ENCODE measurements at places on chromosomes 5 and 9. TPM values are rescaled to one million over a fixed set of nuclear protein-coding genes. Genes with fewer than 3 reads are reported as not detected.

The ARRDC3 gene
- total RNA-seq, result 38.4 TPM

The OBP2B gene
- total RNA-seq, result not detected

DNA sequence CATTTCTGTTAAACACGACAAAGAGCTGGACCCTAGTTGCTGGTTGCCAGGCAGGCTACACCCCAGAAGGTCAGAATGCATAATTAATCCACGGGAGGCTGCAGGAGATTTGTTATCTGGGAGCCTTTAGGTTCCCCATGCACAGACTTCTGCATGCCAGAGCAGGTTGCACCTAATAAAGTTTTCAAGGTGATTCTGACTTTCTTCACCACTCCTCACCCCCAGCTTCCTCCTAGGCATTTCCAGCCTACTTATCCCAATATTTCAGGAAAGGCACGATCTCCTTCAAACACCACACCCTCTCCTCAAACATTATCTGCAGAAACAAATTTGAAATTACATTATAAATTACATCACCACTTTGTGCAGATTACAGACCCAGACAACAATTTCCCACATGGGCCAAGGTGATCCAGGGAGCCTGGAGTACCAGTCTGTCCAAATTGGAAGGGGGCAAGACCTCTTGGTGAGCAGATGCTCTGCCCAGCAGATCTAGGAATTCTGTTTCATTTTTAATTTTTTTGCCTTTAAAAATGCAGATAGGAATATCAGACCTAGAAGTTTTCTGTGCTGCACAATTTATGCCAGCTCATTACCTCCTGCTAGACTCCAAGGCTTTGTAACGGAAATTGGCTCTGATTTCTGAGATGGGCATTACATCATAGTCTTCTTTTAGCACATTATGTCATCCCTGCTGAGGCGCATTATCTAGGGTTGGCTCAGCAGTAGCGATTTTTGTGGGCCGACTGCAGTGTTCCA lies 363.4 kb upstream of the SLC30A5 start:
- no peak for DNase-seq

DNA sequence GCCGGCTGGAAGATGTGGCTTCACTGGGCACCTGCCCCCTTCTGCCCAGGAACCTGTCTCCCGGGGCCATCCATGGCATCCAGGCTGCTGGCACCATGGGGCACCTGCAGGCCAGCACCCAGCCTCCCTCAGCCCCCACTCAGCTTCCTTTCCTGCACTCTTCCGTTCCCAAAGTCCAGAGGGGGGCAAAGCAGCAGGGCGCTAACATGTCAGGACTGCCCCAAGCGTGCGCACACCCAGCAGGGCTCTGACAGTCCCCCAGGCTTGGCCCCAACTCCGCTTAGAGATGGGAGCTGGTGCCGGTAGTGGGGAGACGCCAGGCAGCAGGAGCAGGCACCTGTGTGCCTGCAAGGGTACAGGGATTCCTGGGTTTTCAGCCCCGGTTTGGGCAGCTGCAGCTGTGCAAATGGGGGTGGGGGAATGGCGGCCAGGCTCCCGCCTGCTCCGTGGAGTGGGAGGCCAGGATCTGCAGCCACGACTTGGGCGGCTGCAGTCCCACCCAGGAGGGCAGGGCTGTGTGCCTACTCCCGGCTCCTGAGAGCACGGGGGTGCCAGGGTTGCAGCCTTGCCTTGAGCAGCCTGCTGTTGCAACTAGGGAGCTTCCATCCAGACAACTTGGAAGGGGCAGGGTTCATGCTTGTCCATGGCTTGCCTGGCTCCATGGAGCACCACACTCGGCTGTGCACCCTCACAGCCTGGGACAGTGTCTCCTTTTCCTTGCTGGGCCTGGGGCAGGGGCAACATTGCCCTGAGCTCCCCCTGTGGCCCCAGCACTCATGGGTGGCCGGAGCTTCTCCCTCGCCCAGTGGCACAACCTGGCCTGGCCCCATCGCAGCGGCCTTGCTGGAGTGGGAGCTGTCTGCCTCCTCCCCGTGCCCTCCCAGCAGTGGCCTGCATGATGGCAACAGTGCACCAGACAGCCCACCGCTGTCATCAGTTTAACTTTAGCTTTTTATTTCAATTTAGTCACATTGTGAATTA lies 561.1 kb downstream of the MTRR start:
- no peak for DNase-seq

The MEIKIN gene
- not detected for total RNA-seq

- no peak for DNase-seq
Observed at GRCh38 chr5:110085826-110086225, 396.1 kb downstream of the MAN2A1 start.

The BTNL8 gene
- total RNA-seq, result 0.32 TPM

The IL13 gene
- total RNA-seq, result not detected

GRCh38 chr5:444226-444625 lies 1.2 kb downstream of the EXOC3 start:
- no peak for DNase-seq

- peak; percentile 6 for DNase-seq
Observed at GRCh38 chr5:155616779-155617392, 603.3 kb downstream of the KIF4B start.

GRCh38 chr9:135815830-135816650 lies 91.3 kb downstream of the CAMSAP1 start:
- DNase-seq, result no peak

GRCh38 chr9:70791936-70792335 lies 329.5 kb downstream of the TRPM3 start:
- DNase-seq, result no peak

The PRRT1B gene
- not detected for total RNA-seq

The SCGB3A2 gene
- not detected for total RNA-seq

The TSSK1B gene
- total RNA-seq, result not detected

DNA sequence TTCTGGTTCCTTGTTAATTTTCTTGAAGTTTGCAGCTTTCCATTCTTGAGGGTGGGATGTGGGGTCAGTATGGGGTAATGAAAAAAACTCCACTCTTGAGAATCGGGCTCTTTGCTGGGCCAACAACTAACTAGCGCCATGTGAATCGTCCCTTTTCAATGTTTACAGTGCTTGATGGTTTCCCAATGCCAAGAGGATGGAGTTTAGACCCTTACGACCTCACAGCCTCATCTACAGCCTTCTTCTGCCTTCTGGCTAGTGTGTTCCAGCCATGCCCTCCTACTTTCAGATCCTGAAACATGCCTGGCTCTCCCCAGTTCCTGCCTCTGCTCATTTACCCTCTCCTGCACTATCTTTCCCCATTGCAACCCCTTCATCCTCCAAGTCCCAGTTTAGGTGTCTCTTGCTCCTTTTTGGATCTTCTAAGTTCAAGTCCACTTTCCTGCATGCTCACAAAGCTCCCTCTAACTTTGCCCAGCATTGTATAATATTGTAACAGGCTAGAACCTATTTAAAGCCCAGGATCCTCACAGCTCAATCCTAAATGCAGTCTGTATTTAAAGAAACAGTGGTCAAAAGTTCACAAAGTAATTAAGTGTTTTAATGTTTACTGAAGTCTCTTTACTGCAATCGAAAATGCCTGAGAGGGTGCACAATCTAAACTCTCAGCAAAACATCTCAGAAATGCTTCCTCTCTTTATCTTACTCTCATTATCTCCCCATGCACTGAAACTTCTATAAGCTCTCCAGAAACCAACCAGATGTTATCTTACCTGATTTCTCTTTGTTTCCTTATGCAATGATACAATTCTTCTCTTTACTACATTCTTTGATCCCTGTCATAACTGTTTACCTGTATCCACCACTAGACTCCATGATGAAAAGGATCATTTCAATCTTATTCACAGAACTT lies 20.6 kb upstream of the CAST start:
- no peak for DNase-seq

DNA sequence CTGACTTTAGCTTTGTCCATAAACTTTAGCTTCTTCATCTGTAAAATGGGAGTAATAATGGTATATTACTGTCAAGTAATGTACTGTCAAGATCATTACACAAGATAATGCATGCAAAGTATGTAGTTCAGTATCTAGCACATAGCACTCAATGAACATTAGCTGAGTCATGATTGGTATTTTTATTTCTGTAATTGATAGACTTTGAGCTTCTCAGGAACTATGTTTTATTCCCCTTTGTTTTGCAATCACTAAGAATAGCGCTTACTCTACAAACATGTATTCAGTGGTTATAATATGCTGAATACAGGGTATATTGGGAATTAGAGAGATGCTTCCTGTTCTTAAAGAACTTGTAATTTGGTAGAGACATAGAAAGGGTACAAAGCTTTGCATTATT lies 142.3 kb upstream of the KLF9 start:
- DNase-seq, result no peak

DNA sequence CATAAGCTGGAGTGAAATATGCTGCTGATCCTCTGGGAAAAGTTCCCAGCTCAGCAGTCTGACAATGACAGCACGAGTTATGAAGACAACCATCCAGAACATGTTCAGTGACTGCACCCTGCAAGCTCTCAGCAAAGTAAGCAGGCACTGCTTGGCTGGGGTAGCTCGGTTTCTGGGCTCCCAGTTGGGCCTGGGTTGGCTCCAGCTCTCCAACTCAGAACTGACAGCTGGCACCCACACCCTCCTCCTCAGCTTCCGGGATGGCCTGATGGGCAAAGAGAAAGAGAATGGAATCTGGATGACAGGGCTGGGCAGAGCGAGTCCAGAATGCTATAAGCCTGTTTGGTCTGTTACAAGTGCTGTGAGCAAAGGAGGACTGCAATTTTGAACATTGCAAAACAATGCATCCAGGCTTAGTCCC lies 185.0 kb downstream of the CSNK1G3 start:
- DNase-seq, result no peak

DNA sequence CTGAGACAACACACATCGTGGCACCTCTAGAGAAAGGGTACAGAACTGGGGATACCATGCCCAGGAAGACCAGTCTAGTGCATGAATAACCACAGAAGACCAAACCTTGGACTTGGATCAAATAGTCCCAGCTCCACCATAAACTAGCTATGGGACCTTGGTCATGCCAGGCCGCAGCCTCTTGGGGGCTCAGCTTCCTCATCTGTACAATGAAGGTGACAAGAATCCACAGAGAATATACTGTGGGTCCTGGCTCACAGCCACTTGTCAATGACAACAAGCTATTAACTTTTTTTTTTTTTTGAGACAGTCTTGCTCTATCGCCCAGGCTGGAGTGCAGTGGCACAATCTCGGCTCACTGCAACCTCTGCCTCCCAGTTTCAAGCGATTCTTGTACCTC lies 3.9 kb downstream of the KYAT1 start:
- no peak for DNase-seq

- peak; percentile 48 for DNase-seq
Observed at GRCh38 chr5:28344836-28345433, 1306.5 kb upstream of the CDH9 start.

The PAPPA gene
- 43.0 TPM for total RNA-seq

DNA sequence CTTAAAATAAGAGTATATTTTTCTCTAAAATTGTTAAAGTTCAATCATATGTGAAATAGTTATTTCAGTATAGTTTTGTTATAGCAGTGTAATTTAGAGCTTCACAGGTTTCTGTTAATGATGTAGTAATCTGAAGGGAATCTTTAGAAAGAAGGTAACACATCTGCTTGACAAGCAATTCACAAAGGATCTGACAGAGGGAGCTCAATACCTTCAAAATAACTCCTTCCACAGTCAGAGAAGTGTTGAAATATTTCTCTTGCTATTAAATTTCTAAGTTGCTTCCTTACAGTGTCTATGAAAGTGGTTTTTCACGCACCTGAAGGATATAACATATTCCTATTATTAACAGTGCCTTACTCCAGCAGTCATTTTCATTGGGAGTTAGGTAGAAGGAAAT lies 44.9 kb downstream of the SLC25A51 start:
- DNase-seq, result no peak

- DNase-seq, result peak; percentile 71
Observed at GRCh38 chr9:8863886-8864544, 1064.4 kb upstream of the DMAC1 start.

DNA sequence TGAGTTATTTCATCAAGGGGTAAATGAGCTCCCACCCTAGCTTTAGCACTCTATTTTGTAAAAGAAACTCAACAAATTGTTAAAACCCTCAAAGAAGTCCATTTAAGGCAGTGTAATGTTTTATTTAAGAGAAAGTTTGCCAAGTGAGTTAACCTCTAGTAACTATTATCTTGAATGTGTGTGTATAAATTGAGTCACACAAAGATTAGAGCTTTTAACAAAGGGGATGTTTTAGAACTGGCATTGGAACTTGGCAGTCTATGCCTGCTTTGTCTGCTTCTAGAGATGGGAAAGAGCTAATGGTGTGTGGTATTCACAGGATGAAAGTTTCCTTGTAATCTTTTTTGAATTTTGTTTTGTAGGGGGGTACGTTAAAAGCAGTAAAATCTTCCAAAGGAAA lies 33.2 kb downstream of the KDM3B start:
- DNase-seq, result no peak

GRCh38 chr9:78127279-78128225 lies 95.9 kb upstream of the GNAQ start:
- DNase-seq, result no peak

DNA sequence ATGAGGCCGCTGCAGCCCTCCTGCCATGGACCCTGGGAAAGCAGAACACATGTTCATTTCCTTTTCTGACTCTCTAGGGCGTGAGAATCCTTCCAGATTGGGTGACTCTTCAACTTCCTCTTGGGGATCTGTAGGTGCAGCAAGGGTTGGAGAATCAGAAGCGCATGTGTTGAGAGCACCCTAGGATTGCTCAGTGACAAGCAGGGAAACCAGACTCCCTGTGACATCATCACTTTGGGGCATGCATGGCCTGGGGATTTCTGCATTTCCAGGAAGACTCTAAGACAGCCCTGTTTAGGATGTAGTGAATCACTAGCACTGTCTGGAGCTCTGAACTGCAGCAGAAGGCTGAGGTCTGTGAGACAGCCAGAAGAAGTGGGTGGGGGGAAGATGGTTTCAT lies 15.1 kb upstream of the LCP2 start:
- no peak for DNase-seq

The PGM5 gene
- total RNA-seq, result not detected

DNA sequence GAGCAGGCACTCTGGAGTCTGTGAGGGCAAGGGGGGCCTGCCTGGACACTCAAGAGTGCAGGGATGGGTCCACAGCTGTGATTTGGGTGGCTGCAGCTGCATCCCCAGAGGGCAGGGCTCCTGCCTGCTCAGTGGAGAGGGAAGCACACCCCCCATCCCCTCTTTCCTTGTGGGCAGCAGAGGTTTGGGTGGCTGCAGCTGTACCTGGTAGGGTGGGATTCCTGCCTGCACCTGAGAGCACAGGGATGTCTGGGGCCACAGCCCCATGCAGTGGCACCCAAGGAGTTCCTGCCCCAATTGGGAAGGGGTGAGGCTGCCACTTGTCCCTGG lies 605.4 kb upstream of the FAM174A start:
- no peak for DNase-seq

DNA sequence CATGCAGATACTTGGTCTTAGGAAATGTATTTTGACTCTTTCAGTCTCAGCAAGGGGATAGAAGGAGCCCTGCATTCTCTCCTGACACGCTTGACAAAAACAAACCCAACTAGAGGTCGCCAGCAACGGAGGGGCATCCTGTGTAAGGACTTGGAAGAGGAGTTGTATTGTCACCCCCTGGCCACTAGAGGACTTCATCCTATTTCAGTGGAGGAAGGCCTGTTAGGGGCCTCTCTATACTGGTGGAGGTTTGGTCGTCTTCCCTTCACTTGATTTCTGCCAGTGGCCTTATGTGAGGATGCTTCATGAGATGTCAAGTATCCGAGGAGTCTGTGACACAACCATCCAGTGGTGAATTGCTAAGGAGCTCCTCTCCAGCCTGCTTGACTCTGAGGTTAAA lies 122.8 kb upstream of the STC2 start:
- peak; percentile 54 for DNase-seq

- DNase-seq, result no peak
Observed at GRCh38 chr5:15515229-15515628, 15.2 kb downstream of the FBXL7 start.

The FGF10 gene
- not detected for total RNA-seq

- DNase-seq, result no peak
Observed at GRCh38 chr5:16453609-16454008, 12.0 kb downstream of the ZNF622 start.

The SLC45A2 gene
- total RNA-seq, result not detected

All from NCI-H460 (cell line).